NCI-H1694 treated with DMSO at 0.1 percent for 48 hours (cell line): ENCODE measurements at places on chromosomes 6 and 20.

GRCh38 chr20:56433880-56434255 is 21.8 kb downstream of the CASS4 start:
- no peak for DNase-seq

GRCh38 chr6:50925981-50926380 is 107.3 kb downstream of the TFAP2B start:
- DNase-seq: no peak

GRCh38 chr6:166393535-166393823 is 10.7 kb upstream of the MPC1 start:
- DNase-seq: no peak

GRCh38 chr6:119182875-119183274 is 104.4 kb upstream of the FAM184A start:
- peak; percentile 100 for DNase-seq

DNA sequence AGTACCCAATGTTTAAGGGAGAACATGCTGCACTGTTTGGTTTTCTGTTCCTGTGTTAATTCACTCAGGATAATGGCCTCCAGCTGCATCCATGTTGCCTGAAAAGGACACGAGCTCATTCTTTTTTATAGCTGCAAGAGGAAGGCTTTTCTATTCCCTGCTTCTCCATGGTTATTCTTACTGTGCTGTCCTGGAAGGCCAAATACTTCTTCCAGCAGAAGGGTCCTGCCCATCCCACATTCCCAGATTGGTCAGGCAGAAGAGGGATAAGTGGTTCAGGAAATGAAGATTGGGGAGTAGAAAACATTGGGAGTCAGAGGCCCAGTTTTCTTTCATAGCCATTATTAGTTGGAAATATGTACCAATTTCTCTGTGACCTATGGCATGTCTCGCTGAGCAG is 122.4 kb downstream of the TCP11 start:
- no peak for DNase-seq

GRCh38 chr20:57053067-57053466 is 213.4 kb downstream of the BMP7 start:
- DNase-seq: no peak

DNA sequence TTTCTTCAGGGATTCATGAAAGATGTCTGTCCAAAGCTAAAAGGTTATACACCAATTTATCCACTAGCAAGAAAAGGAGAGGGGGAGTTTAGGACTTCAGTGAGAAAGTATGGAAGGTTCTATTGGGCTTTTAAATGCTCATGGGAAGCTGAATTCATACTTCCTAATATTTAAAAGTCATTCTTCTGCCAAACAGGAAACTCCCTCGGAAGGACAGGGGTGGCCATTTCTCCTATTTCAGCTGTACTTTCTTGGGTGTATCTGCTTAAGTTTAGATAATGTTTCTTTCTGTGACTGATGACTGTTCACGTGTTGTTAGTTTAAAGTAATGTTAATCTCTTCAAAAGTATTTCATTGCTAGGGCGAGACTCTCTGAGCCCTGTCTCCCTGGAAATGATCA is 80.5 kb upstream of the IFNGR1 start:
- DNase-seq: no peak

- DNase-seq: no peak
Measured at GRCh38 chr6:84057908-84058307, 24.3 kb downstream of the MRAP2 start.

DNA sequence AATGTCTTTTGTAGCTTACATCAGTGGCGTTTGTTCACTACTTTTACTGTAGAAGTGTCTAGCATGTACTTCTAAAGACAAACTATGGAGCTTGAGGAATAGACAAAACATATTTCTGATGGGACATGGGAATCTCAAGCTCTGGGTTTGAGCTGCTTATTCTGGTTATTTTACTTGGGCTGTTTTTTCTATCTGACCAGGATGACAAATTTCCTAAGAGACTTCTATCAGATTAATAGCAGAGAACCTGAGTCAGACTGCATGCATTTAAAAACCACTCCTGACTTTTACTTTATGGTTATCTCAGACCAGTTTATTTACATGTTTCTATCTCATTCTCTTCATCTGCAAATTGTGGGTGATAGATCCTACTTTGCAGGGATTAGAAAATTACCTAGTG is 1282.3 kb upstream of the GJE1 start:
- no peak for DNase-seq
